ENCODE measurements at places on chromosomes 1 and 21.

- peak; percentile 62 for DNase-seq
Measured at GRCh38 chr1:27357281-27358037, 9.3 kb downstream of the MAP3K6 start.

DNA sequence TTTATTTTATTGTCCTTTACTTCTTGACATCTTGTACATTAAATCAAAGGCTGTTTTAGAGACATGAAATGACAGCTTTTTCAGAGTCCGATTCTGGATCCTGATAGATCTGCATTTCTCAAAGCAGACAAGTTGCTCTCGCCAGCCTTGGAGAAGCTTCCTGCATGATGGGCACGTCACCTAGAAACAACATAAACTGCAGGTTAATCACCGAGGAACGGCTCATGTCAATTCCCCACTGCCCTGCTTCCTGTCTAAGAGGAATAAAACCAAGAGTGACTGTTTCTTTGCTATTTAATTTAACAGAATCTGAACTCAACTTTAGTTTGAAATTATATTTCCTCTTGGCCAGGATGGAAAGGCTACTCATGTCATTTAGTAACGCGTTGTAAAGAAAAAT, 77.0 kb downstream of the RWDD3 start:
- no peak for DNase-seq

- DNase-seq = no peak
Measured at GRCh38 chr1:93448292-93448982, 519 bp downstream of the FNBP1L start.

DNA sequence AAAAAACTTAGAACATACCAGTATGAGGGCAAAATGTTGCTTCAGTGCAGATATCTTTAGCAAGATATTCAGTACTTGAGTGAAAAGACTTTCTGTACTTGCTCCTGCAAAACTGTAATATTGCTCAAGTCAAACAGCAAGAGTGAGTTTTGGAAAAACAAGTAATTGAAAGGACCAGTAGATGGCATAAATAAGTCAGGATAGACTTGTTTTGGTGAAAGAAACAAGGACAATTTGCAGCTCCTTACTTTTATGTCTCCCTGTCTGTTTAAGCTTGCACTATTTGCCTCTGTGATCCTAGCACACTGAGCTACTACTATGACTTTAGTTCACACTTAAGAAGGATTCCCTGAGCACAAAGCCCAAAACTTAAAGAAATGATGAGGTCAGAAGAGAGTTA, 39.1 kb downstream of the IFI44 start:
- DNase-seq = no peak

- DNase-seq = no peak
Measured at GRCh38 chr1:3114131-3114744, 45.2 kb downstream of the PRDM16 start.

- DNase-seq = no peak
Measured at GRCh38 chr1:62398377-62398776, 38.5 kb upstream of the USP1 start.

- DNase-seq = no peak
Measured at GRCh38 chr1:12180315-12180714, 13.5 kb downstream of the TNFRSF1B start.

DNA sequence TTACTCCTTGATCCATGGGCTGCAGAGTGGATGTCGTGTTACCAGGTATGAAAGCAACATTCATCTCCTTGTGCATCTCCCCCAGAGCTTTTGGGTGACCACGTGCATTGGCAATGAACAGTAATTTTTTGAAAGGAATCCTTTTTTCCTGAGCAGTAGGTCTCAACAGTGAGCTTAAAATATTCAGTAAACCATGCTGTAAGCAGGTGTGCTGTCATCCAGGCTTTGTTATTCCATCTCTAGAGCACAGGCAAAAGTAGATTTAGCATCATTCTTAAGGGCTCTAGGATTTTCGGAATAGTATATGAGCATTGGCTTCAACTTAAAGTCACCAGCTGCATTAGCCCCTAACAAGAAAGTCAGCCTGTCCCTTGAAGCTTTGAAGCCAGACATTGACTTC, 27.3 kb downstream of the AGPAT3 start:
- DNase-seq = no peak

DNA sequence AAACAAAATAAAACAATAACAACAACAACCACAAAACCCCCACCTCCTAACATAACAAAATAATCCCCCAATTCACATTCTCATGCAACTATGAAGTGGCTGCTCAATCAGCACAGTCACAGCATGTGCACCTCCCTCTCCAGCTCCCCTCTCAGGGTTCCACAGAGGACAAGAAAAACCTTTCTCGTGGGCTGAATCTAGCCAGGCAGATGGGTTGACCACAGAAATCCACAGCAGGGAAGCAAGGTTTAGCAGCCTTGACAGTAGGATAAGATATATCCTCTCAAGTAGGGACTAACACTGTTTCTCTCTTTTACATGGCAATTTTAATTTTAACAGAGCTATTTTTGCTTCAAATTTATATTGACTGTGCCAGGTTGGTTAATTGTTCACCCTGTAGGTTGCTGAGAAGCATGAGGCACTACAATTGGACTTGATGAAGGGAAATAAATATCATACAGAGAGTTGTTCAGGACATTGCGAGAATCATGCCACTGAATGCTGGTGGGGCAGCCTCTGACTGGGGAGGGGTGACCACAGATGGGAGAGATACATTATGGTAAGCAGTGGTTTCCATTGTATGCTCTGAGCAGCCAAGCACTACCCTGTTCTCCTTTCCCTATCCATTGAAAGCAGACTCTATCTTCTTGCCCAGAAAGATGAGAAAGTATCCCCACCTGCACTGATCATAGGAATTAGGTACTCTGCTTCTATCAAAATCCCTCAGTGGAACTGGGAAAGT, 535.1 kb downstream of the DPYD start:
- DNase-seq = no peak

DNA sequence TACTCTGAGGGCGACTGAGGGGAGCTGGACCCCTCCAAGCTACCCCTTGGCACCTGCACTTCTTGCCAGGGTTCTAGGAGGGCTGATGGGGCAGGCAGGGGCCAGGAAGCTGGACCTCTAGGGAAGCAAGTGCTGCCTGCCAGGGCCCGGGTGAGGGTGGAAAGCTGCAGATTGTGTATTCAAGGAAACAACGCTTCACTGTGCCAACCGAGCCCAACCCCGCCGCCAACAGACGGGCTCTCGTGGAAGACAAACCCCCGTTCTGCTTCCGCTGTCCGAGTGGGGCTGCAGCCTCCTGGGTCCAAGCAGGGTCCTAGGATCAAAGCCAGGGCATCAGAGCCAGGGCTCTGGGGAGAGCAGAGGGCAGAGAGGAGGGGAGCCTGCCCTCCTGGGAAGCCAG, 3.2 kb downstream of the EFHD2 start:
- no peak for DNase-seq

DNA sequence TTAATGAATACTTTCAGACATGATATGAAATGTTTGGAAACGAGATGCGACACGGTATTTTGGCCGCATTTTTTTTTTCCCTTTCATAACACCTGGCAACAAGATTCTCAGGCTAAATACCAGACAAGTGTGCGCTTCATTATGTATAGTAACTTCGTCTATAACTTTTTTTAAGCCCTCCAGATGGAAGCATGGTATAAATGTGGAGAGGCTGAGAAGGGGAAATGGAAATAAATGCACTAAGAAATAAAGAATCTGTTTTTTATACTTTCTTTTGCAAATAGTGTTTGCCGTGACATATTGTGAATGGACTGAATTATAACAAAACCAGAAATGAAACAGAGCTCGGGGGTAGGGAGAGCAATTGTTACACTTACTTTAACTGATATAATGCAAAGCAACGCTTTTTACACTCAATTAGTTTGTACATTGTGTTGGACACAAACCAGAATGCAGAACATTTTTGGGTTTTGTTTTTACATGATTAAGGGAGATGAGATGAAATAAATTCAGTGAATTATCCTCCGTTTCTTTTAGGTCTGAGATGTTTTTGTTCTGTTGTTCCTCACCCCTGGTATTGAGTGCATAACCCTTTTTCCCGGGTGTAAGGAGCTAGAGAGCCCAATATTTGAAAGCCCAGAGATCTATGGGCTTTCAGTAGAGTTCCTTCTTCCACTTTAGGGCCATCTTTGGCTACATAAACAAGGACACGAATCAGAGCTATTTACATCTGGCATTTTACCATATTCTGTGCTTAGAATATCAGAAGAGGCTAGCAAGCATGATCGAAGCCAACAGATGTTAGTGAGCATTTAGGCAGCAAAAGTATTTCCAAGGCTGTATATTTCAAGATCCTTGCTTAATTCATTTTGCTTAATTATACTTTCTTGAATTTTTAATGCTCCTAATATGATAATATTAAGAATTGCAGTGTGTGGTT, 478.0 kb downstream of the CAMTA1 start:
- DNase-seq = no peak

GRCh38 chr1:154877370-154877974, 7.4 kb upstream of the KCNN3 start:
- no peak for DNase-seq

DNA sequence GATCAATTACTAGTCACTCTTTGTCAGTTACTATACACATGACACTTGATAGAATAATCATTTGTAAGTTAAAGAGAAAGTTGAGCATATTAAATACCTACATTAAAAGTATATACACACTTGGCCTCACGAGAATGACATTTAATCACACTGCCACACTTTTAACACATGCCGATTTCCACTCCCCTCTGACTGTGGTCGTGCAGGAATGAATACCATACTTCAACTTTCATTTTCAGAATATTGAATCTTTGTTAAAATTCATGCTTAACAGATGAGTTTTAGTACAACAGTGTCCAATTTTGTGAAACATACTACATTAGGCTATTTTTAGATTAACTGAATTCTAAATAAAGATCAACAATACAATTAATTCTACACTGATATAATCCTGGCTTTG, 78.2 kb upstream of the SDC3 start:
- no peak for DNase-seq

DNA sequence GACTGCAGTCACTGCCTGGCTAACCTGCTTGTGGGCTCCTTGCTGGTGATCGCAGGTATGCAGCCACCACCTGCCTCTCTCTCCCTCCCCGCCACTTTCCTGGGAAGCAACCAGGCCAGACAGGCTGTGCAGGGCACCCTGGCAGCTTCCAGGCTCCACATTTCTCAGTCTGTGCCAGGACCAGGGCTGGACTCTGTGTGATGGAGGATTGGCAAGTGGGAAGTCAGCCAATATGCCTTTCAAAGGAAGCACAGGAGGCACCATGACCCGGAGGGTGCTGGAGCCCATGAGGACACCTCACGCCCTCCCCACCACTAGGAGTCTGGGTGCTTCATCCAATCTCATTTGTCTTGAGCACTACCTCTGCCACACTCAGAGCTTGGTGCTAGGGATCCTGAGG, 15.8 kb upstream of the DISP3 start:
- no peak for DNase-seq

- no peak for DNase-seq
Measured at GRCh38 chr21:32612999-32613337, 791 bp upstream of the CFAP298 start.

DNA sequence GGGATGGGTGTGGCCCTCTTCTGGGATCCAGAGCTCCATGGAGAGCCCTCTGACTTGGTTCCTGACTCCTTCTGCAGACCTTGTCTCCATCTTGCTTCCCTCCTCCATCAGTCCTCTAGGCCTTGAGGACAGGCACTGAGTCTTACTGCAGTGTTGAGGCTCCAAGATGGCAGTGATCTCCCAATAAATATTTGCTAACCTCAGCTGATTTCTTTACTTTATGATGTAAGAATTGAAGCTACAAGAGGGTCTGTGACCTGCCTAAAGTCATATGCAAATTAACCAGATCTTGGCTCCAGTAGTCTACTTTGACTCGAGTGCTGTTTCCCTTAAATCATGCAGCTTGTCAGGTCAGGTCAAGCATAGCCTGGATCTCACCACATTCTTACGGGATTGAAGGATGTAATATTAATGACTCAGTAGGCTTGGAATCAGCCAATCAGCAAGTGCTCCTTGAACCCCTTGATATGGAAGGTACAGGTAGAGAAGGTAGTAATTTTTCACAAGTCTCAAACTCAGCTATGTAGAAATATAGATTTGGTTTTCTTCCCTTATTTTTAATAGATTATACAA, 93.0 kb downstream of the CLIC6 start:
- DNase-seq = no peak

- DNase-seq = no peak
Measured at GRCh38 chr21:34796518-34797200, 127.9 kb downstream of the CLIC6 start.
